ENCODE measurements at places on chromosomes 5 and 9. TPM values are rescaled to one million over a fixed set of nuclear protein-coding genes. Genes with fewer than 3 reads are reported as not detected.

The HAVCR2 gene
- total RNA-seq: 0.06 TPM

DNA sequence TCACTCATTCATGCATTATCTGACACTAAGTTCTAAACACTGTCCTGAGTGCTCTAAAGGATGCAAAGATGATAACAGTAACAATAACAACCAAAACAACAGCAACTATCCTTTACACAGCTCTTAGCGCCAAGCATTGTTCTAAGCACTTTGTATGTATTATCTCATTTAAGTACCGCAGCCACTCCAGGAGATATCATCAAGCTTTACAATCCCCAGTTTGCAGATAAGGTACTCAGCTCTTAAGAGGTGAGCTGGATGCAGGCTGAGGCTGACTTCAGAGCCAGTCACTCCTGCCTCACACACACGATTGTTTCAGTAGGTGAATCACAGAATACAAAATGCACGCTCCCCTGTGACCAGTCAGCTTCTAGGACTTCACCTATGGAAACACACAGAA, 141.8 kb downstream of the PAX5 start:
- no peak for DNase-seq

- DNase-seq: no peak
Measured at GRCh38 chr5:176519810-176520720, 17.1 kb downstream of the RNF44 start.

The PTPRD gene
- not detected for total RNA-seq

DNA sequence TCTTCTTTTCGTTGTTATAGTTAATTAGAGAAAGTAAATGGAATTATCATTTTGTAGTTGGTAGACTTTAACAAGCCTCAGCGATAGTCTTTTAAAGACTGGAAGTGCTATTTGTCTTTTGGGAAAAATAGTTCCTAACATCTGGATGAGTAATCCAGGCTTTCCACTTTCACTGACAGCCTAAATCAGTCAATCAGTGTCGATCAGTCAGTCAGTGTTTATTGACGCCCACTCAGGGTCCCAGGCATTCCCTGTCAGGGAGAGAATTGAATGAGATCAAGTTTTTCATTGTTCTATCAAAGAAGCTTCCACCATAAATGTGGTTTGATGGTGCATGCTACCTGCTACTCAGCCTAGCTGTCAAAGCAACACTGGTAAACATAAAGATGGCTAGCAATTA, 2.6 kb downstream of the ABL1 start:
- DNase-seq: no peak

The SPAG8 gene
- 1.4 TPM for total RNA-seq

DNA sequence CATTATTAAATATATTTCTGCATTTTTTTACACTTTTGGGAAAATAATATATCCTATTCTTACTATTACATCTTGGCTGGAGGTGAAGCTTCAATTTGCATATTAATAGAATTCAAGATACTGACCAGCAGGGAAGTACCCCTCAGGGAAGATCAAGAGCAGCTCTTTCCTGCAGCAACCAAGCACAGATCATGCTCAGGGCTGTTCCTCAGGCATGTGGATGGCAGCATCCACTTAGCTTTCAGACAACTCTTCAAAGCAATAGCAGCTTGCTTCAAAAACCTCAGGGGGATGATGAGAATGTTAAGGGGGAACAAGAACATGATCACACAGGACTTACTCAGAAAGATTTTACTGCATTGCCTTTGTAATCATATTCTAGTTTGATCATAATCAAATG, 731.8 kb downstream of the SEMA5A start:
- no peak for DNase-seq

- no peak for DNase-seq
Measured at GRCh38 chr9:98922721-98923435, 20.8 kb upstream of the COL15A1 start.

GRCh38 chr5:52690236-52690768, 97.4 kb upstream of the ITGA1 start:
- no peak for DNase-seq

- no peak for DNase-seq
Measured at GRCh38 chr9:77392328-77392727, 215.0 kb downstream of the VPS13A start.

GRCh38 chr5:169798438-169798837, 161.4 kb downstream of the DOCK2 start:
- DNase-seq: no peak

GRCh38 chr9:111661150-111661801, at the start of gene GNG10:
GNG10 (plus strand) TSS chr9:111661605; CDS start chr9:111661635, 30 bp downstream.
- DNase-seq: peak; percentile 50

DNA sequence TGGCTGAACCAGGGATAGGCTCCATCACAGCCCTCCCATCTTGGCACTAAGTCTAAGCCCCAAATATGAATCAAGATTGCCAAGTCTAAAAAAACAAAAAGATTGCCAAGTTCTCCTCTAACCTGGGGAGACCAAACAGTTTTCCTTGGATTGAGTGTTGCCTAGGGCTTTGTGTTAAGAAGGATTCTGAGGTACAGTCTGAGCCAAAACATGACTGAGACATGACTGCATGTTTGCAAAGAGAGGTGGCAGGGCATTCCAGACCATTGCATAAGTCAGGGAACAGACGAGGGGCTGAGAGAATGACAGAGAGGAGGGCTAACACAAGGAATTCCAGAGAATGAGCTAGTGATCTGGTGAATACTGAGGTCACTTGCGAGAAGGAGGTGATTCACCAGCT, 11.4 kb downstream of the LAMC3 start:
- no peak for DNase-seq

DNA sequence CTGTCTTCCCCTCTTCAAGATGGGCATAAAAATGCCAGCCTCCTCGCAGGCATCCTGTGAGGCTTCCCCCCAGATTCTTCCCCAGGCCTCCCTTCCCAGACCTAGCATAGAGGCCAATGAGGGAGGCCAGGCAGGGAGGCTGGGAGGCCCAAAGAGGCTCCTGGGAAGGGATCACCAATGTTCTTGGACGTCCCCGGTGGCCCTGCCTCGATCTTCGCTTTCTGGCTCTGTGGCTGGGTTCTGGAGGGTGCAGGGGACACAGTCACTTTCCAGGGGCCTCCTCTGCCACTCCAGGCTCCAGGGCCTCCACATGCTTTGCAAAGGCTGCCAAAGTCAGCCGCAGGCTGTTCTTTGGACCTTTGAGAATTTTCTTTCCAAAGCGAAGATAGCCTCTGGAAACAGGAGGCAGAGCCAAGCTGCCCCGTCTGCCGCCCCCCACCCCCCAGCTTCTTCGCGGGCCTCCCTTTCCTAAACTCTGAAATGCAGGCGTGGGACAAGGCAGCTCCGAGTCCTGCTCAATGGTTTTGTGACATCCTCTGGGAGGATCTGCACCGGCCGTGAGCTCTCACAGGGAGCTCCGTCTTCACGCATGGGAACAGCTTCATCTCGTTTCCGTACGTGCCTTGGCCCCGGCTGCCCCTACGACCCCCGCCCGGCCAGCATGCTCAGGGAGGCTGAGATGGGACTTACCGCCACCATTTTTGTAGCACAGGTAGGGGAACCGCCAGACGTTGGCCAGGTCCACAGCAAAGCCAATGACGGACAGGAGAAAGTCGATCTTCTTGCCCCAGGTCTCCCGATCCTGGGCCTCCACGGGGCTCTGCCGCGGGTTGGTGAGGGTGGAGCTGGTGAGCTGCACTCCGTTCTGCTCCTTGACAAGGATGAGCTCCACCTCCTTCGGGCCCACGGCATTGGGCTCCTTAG, 2.8 kb downstream of the SLC6A3 start:
- no peak for DNase-seq

The SYK gene
- not detected for total RNA-seq

The ORM2 gene
- total RNA-seq: not detected

The ARHGEF37 gene
- 0.11 TPM for total RNA-seq

The PDLIM7 gene
- total RNA-seq: 281 TPM

GRCh38 chr5:136584474-136584873, 219.1 kb upstream of the TRPC7 start:
- no peak for DNase-seq

GRCh38 chr5:16179936-16180788, 571 bp upstream of the MARCHF11 start:
- no peak for DNase-seq

DNA sequence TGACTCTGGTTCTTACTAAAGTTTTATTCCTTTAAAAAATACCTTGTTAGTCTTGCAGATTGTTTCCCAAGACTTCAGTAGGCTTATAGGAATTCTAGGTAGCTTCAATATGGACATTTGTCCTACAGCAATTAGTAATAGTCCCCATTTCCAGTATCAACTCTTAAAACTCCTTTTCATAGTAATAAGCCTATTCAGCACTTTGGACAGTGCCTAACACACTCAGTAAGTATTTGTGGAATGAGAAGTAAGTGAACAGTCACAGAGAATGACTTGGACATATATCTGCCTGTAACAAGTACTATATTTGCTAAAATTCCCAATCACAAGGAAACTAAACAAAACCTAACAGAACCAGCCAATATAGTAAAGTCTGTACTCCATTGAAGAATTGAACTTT, 1291.8 kb upstream of the DMAC1 start:
- no peak for DNase-seq

DNA sequence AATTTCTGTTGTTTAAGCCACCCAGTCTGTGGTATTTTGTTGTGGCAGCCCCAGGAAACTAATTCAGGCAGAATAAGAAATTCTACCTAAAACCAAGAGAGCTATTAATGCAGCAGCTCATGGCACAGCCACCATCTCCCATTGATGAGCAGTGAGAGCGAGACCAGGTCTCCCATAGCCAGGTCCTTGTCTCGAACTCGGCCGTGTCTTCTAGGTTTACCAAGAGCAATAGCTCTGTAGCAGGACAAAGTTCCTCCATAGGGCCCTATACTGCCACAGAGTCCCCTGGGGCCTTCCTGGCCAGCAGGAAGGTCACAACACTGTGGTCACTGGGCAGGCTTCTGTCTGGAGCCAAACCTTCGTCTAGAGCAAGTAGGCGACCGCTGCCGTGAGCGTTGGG, 34.5 kb upstream of the TJP2 start:
- no peak for DNase-seq

GRCh38 chr5:151037561-151038411, 17.4 kb downstream of the GPX3 start:
- peak; percentile 56 for DNase-seq

The CCNO gene
- total RNA-seq: 0.32 TPM

The SYNPO gene
- 1.9 TPM for total RNA-seq

The WDR38 gene
- not detected for total RNA-seq

The NR6A1 gene
- total RNA-seq: 1.1 TPM

GRCh38 chr9:561427-561826, 280.1 kb upstream of the DMRT1 start:
- DNase-seq: no peak

The SLC36A2 gene
- not detected for total RNA-seq

GRCh38 chr5:10566543-10567068, 2.7 kb downstream of the ANKRD33B start:
- DNase-seq: no peak

The DELE1 gene
- 53.9 TPM for total RNA-seq

The UBAC1 gene
- 75.3 TPM for total RNA-seq

GRCh38 chr5:165630261-165630778, 2124.9 kb downstream of the MAT2B start:
- peak; percentile 0 for DNase-seq

GRCh38 chr5:177393990-177394389, 6.5 kb downstream of the PFN3 start:
- no peak for DNase-seq

DNA sequence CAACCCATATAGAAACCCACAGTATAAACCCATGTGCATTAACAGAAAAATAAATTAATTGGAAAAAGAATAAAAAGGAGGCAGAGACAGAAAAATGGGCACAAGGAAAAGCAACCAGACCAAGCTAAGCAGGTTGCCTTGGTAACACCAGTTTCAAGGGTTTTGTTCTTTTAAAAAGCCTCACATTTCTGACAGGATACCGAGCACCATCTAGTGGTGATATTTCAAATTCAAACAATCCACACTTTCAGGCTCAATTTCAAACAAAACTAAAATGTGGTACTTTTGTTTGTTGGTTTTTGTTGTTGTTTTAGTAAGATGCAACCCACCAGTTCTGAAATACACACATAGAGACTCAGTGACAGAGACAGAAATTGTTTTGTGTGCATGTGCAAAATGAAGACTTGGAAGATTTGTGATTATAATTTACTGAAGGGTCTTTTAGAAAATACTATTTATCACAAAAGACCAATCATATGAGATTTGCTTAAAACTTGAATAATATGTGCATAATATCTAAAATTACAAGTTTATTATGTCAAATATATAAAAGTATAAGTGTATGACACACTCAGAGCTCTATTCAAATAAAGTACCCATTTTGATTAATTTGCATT, 318.2 kb downstream of the SLCO4C1 start:
- DNase-seq: peak; percentile 8

The ZMAT2 gene
- total RNA-seq: 45.7 TPM

DNA sequence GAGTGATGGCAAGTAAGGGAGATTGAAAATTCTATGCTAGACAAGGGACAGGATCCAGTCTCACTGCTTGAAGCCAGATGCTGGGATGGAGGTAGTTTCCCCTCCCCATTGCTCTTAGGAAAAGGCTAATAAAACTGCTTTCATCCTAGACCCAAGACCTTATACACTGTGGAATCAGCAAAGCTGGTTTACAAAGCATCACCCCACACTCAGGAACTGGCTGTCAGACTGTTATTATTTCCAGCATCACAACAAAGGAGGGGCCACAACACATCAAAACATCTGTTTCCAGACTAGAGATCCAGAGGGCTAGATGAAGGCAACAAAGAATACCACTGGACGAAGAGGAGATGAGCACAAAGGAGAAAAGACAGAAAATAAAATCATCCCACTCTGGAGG, 364.6 kb upstream of the PTGER4 start:
- DNase-seq: no peak

DNA sequence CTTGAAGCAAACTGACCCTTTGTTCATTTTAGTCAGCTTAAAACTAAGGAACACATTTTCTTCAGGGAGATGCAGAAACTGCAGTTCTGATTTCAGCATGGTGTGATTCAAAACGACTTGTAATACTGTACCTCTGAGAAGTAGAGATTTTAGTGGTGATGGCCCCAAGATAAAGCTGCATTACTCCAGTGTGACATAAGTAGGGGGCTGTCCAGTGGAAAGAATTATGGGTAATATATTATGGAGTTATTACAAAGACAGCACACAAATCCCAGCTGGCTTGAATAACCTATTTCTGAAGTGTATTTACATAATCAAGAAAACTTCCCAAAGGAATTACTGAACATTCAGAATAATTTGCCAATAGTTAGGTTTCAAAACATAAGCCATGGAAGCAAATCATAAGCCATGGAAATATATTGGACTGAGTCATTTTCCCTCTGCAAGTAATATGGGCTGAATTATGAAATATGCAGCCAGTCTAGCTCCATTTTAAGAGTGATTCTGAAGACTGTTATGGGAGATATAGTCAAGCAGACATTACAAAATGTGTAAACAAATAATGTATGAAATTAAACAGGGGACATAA, 133.7 kb upstream of the FBXL17 start:
- DNase-seq: no peak

GRCh38 chr5:150527038-150527437, 19.1 kb downstream of the NDST1 start:
- DNase-seq: no peak

The CCNH gene
- 59.4 TPM for total RNA-seq

- DNase-seq: no peak
Measured at GRCh38 chr5:179254638-179255271, 90.5 kb downstream of the ADAMTS2 start.
